ENCODE measurements at places on chromosomes 4 and X. TPM values are rescaled to one million over a fixed set of nuclear protein-coding genes. Genes with fewer than 3 reads are reported as not detected.

GRCh38 chr4:95507147-95507546, 41.6 kb downstream of the UNC5C start:
- no peak for DNase-seq

IL2 gene
- total RNA-seq = not detected

- no peak for DNase-seq
Observed at GRCh38 chr4:74109870-74110605, 11.0 kb upstream of the CXCL2 start.

- no peak for DNase-seq
Observed at GRCh38 chr4:47863486-47863885, 25.6 kb upstream of the CORIN start.

ADH7 gene
- not detected for total RNA-seq

GRCh38 chr4:40453912-40454311, 118.8 kb downstream of the CHRNA9 start:
- no peak for DNase-seq

EFNB1 gene
- 71.7 TPM for total RNA-seq

PDE5A gene
- 6.4 TPM for total RNA-seq

GRCh38 chr4:185796176-185796575, 15.8 kb downstream of the SORBS2 start:
- DNase-seq = no peak

DNA sequence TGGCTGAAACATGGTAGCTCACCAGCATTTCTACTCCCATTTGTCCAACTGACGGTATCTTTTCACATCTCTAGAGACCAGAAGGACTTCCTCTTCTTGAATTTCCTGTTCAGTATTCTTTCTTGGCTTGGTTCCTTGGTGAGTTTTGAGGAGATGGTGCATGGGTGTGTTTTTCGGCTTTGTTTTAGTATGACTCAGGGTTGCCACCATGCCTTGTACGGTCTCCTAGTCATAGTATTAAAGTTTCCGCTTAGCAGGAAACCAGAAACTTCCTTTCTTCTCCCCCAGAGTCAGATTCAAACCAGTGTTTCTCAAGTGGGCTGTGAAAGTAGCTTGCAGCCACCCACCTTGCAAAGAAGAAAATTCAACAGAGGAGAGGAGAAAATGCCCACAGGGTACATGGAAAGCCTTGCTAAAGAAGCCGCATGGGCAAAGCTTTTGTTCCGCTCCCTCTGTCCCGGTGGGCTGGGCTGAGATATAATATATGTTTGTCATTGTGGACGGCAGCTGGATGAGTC, 5.7 kb downstream of the CD99 start:
- DNase-seq = peak; percentile 93

- DNase-seq = no peak
Observed at GRCh38 chrX:103215425-103215991, 600 bp downstream of the BEX4 start.

TLL1 gene
- 2.2 TPM for total RNA-seq

DNA sequence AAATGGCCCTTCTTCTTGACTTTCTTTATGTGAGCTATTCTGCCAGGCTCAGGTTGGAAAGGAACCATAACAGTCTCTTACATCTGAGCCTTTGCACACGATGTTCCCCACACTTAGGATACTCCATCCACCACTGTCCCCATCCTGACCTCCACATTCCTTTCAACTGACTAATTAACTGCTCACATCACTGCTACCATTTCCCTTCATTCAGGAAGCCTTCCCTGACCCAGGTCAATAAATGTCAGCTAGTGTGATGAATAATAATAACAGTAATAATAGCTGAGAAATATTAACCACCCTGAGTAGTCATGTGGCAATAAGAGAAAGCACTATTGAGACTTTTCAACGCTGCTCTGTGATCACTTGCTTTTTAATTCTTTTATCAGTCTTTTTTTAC, 291.7 kb downstream of the KCNIP4 start:
- peak; percentile 80 for DNase-seq

Measured in pulmonary artery endothelial cell (primary cell).